OCI-LY7 (cell line): ENCODE measurements at places on chromosomes 4 and X. TPM values are rescaled to one million over a fixed set of nuclear protein-coding genes. Genes with fewer than 3 reads are reported as not detected.

DCAF8L1 gene
- not detected in 2 replicates for total RNA-seq

PAGE1 gene
- not detected in 2 replicates for total RNA-seq

MFSD8 gene
- total RNA-seq = 19.8 and 26.7 TPM in 2 replicates

SPIN2A gene
- 0.57 and 1.3 TPM in 2 replicates for total RNA-seq

FAM47E gene
- not detected in 2 replicates for total RNA-seq

ITIH6 gene
- total RNA-seq = not detected in 2 replicates

ADH5 gene
- 84.5 and 88.6 TPM in 2 replicates for total RNA-seq

OR13H1 gene
- not detected in 2 replicates for total RNA-seq

GAGE12F gene
- total RNA-seq = not detected in 2 replicates

TMEM35A gene
- total RNA-seq = not detected in 2 replicates

PPBP gene
- total RNA-seq = not detected in 2 replicates

HADH gene
- 78.7 and 87.8 TPM in 2 replicates for total RNA-seq

GUCY1B1 gene
- not detected in 2 replicates for total RNA-seq

VSIG1 gene
- not detected in 2 replicates for total RNA-seq

ASB9 gene
- total RNA-seq = not detected in 2 replicates

TMSB15A gene
- not detected in 2 replicates for total RNA-seq

TRAM1L1 gene
- not detected in 2 replicates for total RNA-seq

WDR19 gene
- 47.5 and 51.0 TPM in 2 replicates for total RNA-seq

HTRA3 gene
- total RNA-seq = not detected in 2 replicates

SHROOM2 gene
- not detected in 2 replicates for total RNA-seq

OPRPN gene
- total RNA-seq = not detected in 2 replicates

ATP8A1 gene
- 141 and 149 TPM in 2 replicates for total RNA-seq

HMX1 gene
- not detected in 2 replicates for total RNA-seq

ABRAXAS1 gene
- 26.5 and 28.4 TPM in 2 replicates for total RNA-seq

GPR34 gene
- not detected in 2 replicates for total RNA-seq

TCEAL7 gene
- total RNA-seq = not detected in 2 replicates

CYBB gene
- total RNA-seq = 29.8 and 38.3 TPM in 2 replicates

TMEM255A gene
- not detected in 2 replicates for total RNA-seq

SLC9B1 gene
- 2.0 and 3.3 TPM in 2 replicates for total RNA-seq

PAGE4 gene
- total RNA-seq = not detected in 2 replicates
